ENCODE measurements at places on chromosomes 5 and 9. TPM values are rescaled to one million over a fixed set of nuclear protein-coding genes. Genes with fewer than 3 reads are reported as not detected.

Gene MED22
- polyA plus RNA-seq: 5.2 TPM

Gene GTF3C4
- 2.1 TPM for polyA plus RNA-seq

Gene CXCL14
- not detected for polyA plus RNA-seq

Gene PCDHGB4
- polyA plus RNA-seq: not detected

Gene HAVCR2
- 167 TPM for polyA plus RNA-seq

Gene ZNF879
- 2.7 TPM for polyA plus RNA-seq

Gene DND1
- polyA plus RNA-seq: not detected

Gene TRPM6
- polyA plus RNA-seq: not detected

Gene OXCT1
- polyA plus RNA-seq: 25.3 TPM

Gene CCT5
- polyA plus RNA-seq: 182 TPM

Gene DMRTA1
- polyA plus RNA-seq: not detected

Gene TRIM7
- polyA plus RNA-seq: not detected

Gene SPDL1
- not detected for polyA plus RNA-seq

Gene CCDC192
- not detected for polyA plus RNA-seq

Gene RNF180
- polyA plus RNA-seq: not detected

Gene PITX1
- polyA plus RNA-seq: not detected

Gene C1QTNF2
- not detected for polyA plus RNA-seq

Gene SV2C
- polyA plus RNA-seq: not detected

Gene C5orf52
- polyA plus RNA-seq: not detected

Gene MRPL50
- polyA plus RNA-seq: 8.8 TPM

Gene MEIKIN
- polyA plus RNA-seq: not detected

All from immature natural killer cell (primary cell).